ENCODE measurements at places on chromosomes 16 and 17.

DNA sequence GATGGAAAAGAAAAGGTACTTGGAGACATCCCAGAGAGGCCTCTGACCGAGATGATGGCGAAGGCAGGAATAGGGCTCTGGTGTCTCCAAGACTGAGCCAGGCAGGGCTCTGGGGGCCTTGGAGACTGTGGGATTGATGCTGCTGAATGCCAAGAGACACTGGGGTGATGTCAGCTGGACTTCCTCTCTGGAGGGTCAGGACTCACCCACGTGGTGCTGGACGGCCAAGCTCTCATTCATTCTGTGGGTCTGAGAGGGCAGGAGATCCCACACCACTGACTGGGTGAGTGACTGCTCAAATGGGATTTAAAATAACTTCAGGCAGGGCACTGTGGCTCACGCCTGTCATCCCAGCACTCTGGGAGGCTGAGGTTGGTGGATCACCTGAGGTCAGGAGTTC is 64.8 kb downstream of the NT5M start:
- no peak for DNase-seq

- DNase-seq = no peak
Measured at GRCh38 chr16:57892447-57893096, 78.4 kb downstream of the CNGB1 start.

GRCh38 chr16:86374603-86375130 is 135.7 kb upstream of the FOXF1 start:
- DNase-seq = no peak

- no peak for DNase-seq
Measured at GRCh38 chr16:72468582-72468981, 296.6 kb upstream of the PMFBP1 start.

GRCh38 chr17:65931246-65932149 is 260.4 kb downstream of the CEP112 start:
- DNase-seq = no peak

- no peak for DNase-seq
Measured at GRCh38 chr17:81394377-81394920, 808 bp upstream of the BAHCC1 start.

GRCh38 chr17:17232303-17232621 is 4.7 kb downstream of the FLCN start:
- DNase-seq = no peak

Data from activated CD8-positive, alpha-beta memory T cell treated with anti-CD3 and anti-CD28 coated beads for 48 hours (primary cell).